Thyroid gland (tissue), 4 donors: ENCODE measurements at places on chromosomes 2 and 18. TPM values are rescaled to one million over a fixed set of nuclear protein-coding genes. Genes with fewer than 3 reads are reported as not detected.

GRCh38 chr2:98717621-98718020, 13.3 kb downstream of the MGAT4A start:
- no peak for DNase-seq

- DNase-seq, result no peak
These were observed 41.5 kb downstream of the SP140 start for GRCh38 chr2:230267059-230267458.

DNA sequence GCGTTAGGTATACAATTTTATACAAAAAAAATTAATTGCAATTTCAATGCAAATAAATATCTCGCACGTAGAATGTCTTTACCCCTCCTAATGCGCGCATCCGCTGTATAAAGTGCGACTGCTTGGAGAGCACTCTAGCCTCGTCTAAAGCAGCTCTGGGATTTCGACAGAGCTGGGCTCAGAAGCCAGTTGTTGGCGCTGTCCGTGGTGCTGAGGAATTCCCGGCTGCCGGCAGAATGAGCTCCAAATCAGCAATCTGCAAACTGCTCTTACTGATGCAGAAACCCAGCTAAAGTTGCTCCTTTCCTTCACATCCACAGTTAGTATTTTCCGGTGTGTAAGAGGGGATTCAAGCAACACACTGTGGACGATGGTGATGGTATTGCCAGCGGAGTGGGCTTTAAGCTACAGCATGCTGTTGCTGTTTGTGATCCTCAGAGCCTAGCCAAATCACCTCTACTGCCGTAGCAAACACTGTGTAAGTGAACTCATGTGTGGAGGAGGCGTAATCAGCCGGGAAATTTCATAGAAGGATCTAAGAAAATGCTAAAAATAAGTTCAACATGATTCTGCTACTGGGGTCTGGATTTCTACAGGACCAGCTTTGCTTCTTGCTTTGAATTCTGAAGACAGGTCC, at the start of gene VWC2L:
TSS of gene VWC2L (plus strand) at position 137 of the 637 bp plus-strand sequence. CDS start 3,140 bp downstream, outside the sequence.
- DNase-seq, result peak; percentile 42

GRCh38 chr2:179274749-179275148, 10.1 kb upstream of the SESTD1 start:
- no peak for DNase-seq

GRCh38 chr2:38485734-38486133, 108.7 kb upstream of the ATL2 start:
- DNase-seq, result no peak

BMPR2 gene
- total RNA-seq, result 51.6 TPM

REG1B gene
- not detected for total RNA-seq
